ENCODE measurements at places on chromosomes 2 and 18.
A peak's percentile ranks its signal among the peaks of the same experiment; 100 is the strongest.

DNA sequence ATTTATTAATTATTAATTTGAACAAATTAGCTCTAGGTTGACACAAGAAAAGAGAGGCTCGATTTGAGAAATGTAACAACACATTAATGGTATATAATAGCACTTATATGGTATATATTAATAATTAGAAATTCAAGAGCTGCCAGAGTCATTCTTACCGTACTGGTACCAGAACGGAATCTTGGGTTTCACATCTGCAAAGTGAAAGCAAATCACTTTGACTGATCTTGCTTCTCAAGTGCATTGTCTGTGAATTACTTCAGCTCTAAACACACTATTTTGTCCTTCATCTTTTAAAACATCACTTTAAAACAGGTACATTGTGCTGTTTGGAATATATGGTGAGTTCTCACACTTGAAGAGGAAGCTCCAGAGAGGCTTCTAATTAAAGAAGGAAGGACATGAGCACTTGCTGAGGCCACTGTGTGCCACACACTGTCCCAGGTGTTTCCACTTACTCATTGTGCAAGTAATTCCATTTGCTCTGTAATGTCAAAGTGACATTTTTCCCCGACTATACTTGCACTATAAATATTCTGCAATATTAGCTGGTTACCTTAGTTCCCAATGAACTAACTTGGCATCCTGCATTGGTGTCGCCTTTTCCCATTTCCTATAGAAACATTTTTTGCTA lies 85.8 kb downstream of the PLA2R1 start:
- DNase-seq, result no peak

- DNase-seq, result peak; percentile 30
Observed at GRCh38 chr2:26692897-26693849, 651 bp downstream of the KCNK3 start.

DNA sequence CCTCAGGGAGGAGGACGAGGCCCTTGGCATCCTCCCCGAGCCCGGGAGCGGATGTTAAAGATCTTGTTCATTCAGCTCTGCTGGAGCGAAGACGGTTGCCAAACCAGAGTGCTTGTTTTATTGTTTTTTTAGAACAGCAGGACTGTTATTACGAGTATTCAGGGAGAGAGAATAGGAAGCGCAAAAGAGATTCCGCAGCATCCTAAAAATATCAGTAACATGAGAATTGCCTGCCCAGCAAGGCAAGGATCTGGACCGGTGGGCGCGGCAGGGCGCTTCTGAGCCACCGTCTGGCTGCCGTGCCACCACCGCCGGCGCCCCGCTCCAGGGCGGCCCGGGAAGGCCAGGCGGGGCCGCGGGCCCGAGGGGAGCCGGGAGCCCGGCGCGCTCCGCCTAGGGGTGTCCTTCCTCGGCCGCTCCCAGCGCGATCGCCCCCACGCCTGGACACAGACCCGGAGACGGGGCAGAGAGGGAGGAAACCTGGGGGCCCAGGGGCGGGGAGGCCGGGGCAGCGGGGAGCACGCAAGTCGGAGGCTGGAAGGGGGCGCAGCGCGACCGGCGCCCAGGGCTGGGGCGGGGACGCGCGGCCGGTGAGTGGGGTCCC lies 843 bp downstream of the CYS1 start:
- no peak for DNase-seq

- DNase-seq, result peak; percentile 53
Observed at GRCh38 chr2:59167514-59167913, 926.4 kb upstream of the FANCL start.

DNA sequence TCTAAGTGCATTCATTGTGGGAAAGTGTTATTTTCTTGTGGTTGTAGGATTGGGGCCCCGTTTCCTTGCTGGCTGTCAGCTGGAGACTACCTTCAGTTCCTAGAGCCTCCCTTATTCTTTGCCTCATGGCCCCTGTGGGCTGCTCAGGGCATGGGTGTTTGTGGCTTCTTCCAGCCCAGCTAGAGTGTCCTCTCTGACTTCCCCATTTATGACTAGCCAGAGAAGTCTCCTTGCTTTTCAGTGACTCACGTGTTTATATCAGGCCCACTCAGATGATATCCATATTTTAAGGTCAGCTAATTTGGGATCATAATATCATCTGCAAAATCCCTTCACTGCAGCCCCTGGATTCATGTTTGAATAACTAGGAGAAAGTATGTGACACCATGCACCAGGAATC lies 62.8 kb downstream of the DTNA start:
- no peak for DNase-seq

- peak; percentile 72 for DNase-seq
Observed at GRCh38 chr2:175063741-175064140, 58.6 kb upstream of the CHN1 start.

DNA sequence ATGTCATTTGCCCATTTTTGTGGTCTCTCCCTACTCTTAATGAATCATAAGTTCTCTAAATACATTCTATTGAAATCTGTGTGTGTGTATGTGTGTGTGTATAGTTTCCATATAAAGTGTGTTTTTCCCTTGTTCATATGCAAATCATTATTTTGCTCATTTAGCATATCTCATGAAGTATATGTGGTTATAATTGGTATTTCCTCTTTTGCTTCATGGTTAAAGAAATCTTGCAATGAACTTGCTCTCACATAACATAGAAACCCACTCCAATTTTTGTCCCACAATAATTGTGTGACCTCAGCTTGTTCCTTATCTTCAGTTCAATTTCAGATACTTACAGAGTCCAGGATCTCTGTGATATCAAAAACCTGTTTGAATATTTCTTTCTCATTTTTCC lies 1.2 kb downstream of the CPO start:
- DNase-seq, result no peak

- no peak for DNase-seq
Observed at GRCh38 chr2:71669058-71669456, 215.7 kb downstream of the DYSF start.

Data from NCI-H510A (cell line).